ENCODE measurements at places on chromosomes 13 and 19.

GRCh38 chr19:39795001-39795400 is 16.3 kb downstream of the LEUTX start:
- DNase-seq = no peak

DNA sequence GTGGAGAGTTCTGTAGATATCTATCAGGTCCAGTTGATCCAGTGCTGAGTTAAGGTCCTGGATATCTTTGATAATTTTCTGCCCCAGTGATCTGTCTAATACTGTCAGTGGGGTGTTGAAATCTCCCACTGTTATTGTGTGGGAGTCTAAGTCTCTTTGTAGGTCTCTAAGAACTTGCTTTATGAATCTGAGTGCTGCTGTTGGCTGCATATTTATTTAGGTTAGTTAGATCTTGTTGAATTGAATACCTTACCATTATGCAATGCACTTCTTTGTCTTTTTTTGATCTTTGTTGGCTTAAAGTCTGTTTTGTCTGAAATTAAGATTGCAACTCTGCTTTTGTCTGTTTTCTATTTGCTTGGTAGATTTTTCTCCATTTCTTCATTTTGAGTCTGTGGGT is 15.4 kb downstream of the AP1M1 start:
- DNase-seq = no peak

GRCh38 chr13:103799028-103799427 is 732.8 kb upstream of the SLC10A2 start:
- DNase-seq = no peak

DNA sequence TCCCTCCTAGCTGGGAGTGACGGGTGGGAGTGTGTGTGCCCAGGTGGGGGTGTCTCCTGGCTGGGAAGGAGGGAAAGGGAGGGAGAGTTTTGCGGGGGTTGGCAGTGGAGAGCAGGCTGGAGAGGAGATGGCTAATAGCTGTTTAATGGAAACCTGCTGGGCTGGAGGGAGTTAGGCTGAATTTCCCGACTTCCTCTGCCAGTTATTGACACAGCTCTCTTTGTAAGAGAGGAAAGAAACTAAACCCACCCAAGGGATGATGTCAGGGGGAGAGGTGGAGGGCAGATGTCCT is 10.2 kb upstream of the ILF3 start:
- no peak for DNase-seq

- DNase-seq = no peak
Observed at GRCh38 chr13:111855191-111855590, 211.8 kb upstream of the SOX1 start.

GRCh38 chr13:28055357-28055756 is 45.0 kb downstream of the FLT3 start:
- no peak for DNase-seq

DNA sequence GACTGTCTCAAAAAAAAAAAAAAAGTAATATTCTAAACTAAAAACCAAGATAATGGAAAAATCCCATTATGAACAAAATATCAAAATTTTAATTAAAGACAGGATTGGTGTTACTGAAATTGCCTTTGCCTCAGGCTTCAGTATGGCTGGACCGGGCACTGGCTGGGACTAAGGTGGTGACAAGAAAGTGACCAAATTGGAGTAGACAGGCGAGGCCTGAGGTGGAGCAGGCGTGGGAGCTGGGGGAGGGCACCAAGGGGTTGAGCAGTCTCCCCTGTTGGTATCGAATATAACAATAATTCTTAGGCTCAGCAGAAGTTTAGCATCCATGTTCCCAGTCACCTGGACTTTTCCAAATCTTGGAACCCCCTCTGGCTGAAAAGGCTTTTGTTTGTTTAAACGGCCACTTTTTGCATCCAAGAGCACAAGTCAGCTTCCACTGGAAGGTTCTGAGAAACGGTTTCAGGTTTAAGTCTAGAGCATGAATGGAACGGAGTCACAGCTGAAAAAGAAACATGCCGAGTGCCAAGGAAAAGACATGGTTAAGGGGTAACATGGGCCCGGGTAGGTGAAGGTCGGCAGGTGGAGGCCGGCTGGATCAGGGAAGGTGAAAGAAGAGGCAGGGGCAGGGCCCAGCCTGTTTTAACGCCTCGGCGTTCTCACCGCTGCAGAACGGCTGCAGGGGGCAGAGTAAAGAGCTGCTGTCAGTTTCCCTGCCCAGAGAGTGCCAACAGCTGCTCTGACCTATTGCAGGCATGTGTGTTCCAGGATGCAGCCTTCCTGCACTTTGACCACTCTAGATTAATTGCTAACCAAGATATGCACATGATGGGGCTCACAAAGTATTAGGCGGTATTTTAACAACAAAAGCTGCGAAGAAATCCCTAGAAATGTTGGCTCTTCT is 104.4 kb downstream of the TM9SF2 start:
- peak; percentile 44 for DNase-seq

- DNase-seq = no peak
Observed at GRCh38 chr19:3123088-3123721, 12.6 kb upstream of the GNA15 start.

DNA sequence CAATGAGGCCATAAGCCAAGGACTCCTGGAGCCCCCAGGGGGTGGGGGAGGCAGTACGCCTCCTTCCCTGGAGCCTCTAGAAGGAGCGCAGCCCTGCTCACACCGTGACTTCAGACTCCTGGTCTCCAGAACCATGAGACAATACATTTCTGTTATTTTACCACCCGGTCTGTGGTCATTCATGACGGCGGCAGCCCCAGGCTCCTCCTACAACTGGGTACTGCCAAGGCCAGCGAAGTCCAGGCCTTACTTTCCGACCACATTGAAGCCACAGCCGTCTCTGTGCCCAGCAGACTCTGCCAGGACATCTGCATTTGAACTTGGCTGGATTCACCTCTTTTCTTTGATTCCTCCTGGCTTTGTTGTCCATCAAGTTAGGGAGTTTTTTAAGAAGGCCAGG is 10.5 kb downstream of the GNG7 start:
- DNase-seq = peak; percentile 58

DNA sequence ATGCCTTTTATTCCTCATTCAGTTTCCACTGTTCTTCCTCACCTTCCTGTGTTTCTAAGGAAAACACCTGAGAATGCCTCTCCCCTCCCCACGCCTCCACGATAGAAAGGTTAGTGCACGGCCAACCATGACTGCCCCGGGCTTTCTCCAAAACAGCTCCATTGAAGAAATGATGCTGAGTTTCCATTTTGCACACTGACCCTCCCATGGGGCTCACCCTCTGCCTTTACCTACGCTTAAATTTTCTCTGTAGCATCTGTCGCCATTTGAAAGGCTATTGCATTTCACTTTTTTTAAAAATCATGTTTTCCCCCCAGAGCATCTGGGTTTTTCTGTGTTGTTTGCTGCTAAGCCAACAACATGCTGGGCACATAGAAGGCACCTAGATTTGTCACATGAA is 48.2 kb downstream of the ABCC4 start:
- no peak for DNase-seq

DNA sequence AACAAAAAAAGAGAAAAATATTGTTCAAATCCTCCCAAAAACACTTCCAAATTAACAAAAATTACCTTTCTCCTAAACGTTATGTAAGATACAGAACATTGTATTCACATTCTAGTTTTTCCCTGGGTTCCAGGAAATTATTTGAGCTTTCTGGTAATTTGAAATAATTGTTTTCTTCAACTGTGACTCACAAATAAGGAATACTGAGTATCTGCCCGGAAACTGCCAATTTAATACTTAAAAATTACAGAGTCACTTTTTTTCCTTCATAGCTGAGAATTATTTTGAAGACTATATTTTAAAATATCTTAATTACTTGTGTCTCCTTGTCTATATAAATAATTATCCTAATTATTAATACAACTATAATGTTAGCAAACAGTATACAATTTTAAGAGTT is 709.0 kb upstream of the ARGLU1 start:
- no peak for DNase-seq

DNA sequence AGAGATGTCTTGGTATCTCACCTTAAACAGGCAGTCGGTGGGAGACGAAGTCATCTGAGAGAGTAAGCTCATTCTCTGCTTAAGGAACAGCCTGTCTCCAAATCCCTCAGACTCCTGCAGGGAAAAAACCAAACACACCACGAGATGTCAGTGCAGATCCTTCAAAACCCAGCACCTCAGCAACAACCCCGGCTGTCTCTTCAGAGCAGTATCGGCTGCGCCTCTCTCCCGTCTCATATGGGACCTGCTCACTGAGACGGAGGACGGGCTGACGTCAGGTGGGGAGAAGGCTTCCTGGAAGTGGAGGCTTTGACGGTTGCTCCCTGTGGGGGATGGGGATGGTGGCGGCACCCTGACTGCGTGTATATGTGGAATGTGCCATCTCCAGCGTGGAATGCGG is 43.6 kb downstream of the ANKRD27 start:
- no peak for DNase-seq

DNA sequence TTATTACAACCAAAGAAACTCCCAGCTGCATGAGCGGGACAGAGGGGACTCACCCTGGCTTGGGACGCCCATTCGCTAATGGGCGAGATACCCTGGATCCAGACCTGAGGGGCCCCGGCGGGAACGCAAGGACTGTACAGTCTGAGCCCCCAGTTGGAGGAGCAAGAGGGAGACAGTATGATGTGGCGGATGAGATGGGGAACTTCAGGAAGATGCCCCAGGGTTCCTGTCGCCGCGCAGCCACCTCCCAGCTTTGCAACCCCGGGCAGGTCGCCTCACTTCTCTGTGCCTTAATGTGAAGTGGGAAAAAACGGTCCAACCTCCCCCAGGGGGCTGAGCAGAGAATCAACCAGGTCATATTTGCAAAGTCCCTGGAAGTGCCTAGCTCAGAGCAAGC is 2.5 kb downstream of the NPAS1 start:
- DNase-seq = no peak

GRCh38 chr13:21966014-21966413 is 295.1 kb downstream of the FGF9 start:
- DNase-seq = no peak

DNA sequence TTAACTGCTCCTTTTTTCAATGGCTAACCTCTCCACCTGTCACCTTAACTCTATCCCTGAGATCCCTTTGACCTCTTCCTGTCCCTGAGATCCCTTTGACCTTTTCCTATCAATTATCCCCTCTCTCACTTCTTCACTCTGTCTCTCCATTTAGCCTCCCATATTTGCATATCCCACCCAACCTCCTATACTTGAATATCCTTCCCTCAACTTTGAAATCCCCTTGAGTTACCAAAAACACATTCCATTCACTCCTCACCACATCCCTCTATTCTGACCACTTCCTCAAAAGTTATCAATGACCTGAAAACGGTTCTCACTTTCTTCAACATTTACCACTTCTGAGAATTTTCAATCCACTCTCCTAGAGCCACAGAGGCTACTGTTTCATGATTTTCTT is 3.0 kb downstream of the MYCBP2 start:
- no peak for DNase-seq

GRCh38 chr13:45895881-45896280 is 44.3 kb upstream of the SIAH3 start:
- no peak for DNase-seq

GRCh38 chr19:32816555-32817099 is 52.9 kb downstream of the SLC7A9 start:
- no peak for DNase-seq

DNA sequence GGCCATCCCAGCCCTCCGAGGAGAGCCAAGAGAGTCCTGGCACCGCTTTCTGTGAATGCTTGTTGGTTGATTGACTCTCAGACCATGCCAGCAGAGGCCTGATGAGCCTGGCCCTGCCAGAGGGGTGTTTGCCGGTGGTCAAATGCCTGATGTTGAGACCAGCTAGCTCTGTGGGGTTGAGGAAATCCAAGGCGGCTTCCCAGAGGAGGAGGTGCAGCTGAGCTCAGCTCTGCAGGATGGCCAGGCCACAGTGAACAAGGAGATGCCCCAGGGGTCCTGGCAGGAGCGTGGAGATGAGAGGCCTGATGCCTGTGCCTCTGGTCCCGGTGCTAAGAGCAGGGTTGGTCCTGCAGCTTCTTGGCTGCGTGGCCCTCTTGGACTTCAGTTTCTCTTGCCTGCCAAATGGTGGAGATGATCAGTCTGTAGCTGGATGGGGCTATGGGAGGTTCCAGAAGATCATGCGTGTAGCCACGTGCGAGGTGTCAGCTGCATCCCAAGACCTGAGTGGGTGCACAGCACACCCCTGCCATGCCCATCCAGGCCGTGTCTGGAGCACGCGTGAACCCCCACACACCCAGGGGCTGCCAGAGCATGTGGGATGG is 16.8 kb downstream of the NFIC start:
- no peak for DNase-seq

- no peak for DNase-seq
Observed at GRCh38 chr13:109792416-109793059, 6.2 kb upstream of the IRS2 start.

- no peak for DNase-seq
Observed at GRCh38 chr19:45154064-45154827, 6.5 kb downstream of the NKPD1 start.

DNA sequence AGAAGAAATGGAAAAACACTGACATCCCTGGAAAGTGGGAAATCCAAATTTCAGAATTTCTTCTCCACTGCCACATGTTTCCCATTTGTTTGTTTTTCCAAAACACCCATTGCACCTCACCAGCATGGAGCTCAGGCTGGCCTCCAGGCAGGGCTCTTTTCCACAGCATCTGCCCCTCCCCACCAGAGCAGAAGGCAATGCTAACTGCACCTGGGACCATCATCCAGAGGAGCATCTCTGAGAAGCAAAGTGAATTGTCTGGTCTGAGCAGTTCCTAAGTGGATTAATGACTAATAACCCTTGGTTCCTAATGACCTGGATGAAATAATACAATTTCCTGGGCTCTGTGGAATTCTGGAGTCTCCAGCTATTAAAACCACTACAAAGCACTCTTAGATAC is 8.8 kb upstream of the CYSLTR2 start:
- no peak for DNase-seq

DNA sequence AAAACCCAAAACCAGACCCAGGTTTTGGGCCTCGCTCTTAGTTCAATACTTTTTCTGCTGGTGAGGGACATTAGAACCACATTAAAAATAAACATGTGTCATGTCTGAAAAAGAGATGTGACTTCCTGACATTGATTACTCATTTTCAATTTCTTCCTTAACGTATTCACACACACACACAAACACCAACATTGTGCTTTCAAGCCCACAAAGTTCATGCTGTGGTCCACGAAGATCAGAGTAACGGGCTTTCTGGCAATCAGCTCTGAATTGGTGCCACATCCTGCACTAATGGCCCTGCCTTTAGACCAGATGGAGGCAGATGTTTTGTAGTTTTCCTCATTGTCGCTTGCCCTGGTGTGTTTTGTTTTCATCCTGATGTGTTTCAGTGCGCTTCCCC is 47.9 kb upstream of the POMP start:
- DNase-seq = no peak

GRCh38 chr19:49616945-49617344 is 23.0 kb downstream of the RRAS start:
- no peak for DNase-seq

Data from C1 segment of cervical spinal cord (tissue), 14 donors.